ENCODE measurements at places on chromosomes 6 and 20. TPM values are rescaled to one million over a fixed set of nuclear protein-coding genes. Genes with fewer than 3 reads are reported as not detected.

The MMP24OS gene
- total RNA-seq = 79.8 TPM

The PPARD gene
- total RNA-seq = 11.3 TPM

The DSP gene
- 468 TPM for total RNA-seq

The FRMD1 gene
- total RNA-seq = not detected

The ISM1 gene
- total RNA-seq = 0.98 TPM

The MRPS26 gene
- total RNA-seq = 27.3 TPM

The PRSS35 gene
- total RNA-seq = 3.9 TPM

The POM121L2 gene
- total RNA-seq = not detected

The SAYSD1 gene
- 9.4 TPM for total RNA-seq

The TAF4 gene
- 11.8 TPM for total RNA-seq

The KHDC1 gene
- total RNA-seq = 2.9 TPM

The LY6G6F gene
- not detected for total RNA-seq
